ENCODE measurements at places on chromosomes 7 and 10.

DNA sequence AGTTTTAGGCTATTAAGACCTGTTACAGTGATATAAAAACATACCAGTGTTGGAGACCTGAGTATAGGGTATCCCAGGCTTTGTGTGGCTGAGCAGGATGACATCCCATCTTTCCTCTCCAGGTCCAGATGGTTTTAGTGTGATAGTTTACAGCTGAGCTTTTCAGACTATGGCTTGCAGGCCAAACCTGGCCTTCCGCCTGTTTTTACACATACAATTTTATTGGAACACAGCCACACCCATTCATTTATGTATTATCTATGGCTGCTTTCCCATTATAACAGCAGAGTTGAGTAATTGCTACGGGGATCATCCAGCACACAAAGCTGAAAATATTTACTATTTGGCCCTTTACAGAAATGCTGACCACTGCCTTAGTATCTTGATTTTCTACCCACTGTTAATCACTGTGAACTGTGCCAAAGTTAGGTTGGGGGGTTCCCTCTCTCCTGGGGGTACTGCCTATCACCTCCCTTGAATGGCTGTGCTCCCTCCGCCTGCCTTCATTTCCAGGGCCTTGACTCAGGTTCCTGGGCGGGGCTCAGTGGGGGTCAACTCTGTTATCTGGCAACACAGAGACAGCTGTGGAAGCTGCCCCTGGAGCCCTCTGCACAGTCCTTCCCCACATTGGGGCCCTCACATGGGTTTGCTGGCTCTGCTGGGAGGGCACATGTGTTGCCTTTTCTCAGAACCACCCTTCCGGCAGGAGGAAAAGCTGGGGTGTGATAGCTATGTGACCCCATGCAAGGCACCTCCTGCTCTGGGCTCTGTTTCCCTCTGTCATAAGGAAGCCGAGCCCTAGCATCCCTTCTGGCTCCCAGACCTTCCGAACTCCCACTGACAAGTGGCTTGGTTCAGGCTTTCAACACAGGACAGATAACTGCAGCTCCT, 40.3 kb upstream of the SH2D4B start:
- no peak for DNase-seq

GRCh38 chr10:86779220-86780017, 23.0 kb downstream of the BMPR1A start:
- DNase-seq, result no peak

DNA sequence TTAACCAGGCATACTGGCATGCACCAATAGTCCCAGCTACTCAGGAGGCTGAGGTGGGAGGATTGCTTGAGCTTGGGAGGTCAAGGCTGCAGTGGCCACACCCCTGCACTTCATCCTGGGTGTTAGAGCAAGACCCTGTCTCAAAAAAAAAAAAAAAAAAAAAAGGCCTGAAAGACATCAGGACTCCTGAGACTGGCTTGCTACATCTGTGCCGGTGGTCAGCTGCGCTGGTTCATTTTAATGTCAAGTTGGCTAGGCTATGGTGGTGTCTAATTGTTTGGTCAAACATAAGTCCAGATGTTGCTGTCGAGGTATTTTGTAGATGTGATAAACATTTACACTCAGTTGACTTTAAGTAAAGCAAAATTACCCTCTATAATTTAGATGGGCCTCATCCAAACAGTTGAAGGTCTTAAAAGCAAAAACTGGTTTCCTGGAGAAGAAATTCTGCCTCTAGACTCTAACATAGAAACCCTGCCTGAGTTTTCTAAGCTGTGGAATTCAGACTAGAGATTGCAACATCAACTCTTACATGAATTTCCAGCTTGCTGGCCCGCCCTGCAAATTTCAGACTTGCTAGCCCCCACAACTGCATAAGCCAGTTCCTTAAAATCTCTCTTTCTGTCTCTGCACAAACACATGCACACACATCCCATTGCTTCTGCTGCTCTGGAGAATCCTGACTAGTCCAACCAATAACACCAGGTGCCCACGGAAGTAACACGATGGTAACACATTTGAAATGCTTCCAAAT, 18.2 kb downstream of the MYOF start:
- DNase-seq, result no peak

GRCh38 chr7:133633055-133633454, 380.2 kb downstream of the EXOC4 start:
- DNase-seq, result no peak

DNA sequence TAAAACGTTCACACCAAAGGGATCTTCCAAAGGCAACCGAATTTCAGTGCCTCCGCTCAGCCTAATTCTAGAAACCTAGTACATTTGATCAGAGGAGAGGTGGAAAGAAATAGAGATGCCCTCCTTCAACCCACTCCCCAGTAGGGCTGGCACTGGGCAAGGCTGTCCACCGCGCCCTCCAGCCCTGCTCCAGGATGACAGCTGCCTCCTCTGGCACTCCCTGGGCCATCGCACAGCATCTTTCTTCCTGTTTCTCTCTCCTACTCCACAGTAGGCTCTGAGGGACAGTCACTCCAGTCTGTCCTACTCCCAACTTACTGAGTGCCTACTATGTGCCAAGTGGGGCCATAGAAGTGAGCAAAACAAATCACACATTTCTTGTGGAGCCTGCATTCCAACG, 226.2 kb downstream of the SKIDA1 start:
- no peak for DNase-seq

DNA sequence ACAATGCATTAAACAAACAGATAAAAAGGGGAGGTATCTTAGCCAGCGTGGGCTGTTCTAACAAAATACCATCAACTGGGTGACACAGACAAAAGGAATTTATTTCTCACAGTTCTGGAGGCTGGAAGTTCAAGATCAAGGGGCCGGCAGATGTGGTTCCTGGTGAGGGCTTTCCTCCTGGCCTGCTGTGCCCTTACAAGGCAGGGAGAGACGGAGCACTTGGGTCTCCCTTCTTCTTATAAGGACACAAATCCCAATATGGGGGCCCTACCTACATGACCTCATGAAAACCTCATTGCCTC, 281.6 kb upstream of the KLF14 start:
- no peak for DNase-seq

Data from activated CD4-positive, alpha-beta memory T cell treated with anti-CD3 and anti-CD28 coated beads for 36 hours (primary cell).